MG63 (cell line): ENCODE measurements at places on chromosomes 13 and 19.

DNA sequence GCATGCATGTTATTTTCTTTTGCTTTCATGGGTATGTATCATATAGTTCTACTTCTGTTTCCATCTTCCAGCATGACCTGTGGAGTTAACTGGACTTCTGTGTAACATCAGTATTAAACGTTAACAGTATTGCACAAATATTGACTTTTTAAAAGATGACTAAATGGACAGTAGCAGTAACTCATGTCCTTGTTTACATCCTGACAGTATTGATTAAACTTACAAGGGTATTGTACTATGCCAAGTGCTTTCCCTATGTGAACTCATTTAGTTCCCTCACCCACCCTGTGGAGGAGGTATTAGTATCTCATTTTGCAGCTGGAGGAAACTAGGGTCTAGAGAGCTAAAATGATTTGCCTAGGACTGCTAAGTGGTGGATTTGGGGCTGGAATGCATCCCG is 128.7 kb upstream of the SLC10A2 start:
- no peak for DNase-seq

DNA sequence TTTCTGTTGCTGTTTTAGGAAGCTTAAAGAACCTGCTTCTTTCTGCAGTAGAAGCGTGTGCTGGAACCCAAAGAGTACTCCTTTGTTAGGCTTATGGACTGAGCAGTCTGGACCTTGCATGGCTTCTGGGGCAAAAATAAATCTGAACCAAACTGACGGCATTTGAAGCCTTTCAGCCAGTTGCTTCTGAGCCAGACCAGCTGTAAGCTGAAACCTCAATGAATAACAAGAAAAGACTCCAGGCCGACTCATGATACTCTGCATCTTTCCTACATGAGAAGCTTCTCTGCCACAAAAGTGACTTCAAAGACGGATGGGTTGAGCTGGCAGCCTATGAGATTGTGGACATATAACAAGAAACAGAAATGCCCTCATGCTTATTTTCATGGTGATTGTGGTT is 103.1 kb downstream of the TNFRSF19 start:
- DNase-seq, result peak; percentile 53

DNA sequence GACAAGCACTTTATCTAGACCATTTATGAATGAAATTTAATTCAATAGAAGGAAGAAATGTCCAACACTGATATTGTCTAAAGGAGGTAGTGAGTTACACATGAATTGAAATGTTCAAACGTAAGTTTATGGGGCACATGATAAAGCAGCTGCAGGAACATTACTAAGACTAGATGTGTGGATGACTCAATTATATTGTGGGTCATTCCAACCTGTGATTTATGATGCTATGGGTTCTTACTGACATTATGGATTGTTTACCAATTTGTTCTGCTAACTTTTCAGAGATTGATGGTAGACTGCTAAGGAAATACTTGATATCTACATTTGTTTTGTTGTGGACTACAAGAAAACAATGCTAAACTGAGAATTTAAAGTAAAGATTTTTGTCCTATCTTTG is 56.1 kb upstream of the ATXN8OS start:
- DNase-seq, result no peak

DNA sequence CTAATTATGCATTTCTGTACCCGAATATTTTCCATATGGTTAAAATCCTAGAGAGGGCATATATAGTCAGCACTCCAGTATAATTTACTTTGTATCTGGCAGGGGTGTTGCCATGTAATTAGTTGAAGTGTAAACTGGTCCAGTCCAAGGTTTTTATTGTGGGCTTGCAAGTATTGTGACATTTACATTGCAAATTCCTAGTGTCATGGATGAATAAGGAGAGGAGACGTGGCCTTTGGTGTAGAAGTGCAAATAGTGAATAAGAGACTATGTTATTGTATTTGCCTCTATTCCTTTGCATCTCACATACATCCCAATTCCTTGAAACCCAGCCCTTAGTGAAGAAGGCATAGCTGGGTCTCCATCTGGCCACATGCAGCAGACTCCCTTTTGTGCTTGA is 330.6 kb downstream of the ATP8A2 start:
- no peak for DNase-seq

DNA sequence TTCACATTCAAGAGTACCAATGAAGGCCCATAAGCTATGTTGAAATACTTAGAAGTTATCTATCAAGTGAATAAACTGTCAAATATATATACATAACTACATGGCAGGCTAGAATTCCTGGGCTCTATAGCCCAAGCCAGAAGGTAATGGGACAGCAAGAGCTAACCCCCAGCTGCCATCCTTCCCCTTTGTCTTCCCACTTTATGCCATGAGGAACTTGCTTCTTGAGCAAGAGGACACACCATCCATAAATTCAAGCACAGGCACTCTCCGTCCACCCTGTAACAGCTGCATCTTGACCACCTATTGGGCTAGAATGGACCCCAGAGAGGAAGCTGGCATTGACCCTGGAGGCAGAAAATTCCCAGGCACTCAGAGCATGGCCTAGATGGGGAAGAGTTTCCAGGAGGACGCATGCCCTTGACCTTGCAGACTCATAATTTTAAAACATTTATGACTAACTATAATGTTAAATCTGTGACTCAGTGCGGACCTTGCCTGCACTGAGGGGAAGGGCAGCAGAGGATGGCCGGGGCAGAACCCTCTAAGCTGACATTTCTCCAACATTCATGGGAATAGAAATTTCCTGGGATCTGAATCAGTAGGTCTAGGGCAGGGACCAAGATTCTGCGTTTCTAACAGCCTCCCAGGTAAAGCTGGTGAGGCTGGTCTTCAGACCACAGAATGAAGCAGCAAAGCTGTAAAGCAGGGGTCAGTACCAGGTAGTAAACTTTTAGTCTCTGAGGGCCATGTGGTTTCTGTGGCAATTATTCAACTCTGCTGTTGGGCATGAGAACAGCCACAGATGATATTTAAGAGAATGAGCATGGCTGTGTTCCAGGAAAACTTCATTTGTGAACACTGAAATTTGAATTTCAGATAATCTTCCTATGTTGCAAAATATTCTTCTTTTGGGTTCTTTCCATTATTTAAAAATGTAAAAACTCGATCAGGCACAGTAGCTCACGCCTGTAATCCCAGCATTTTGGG is 71.4 kb upstream of the CLDN10 start:
- peak; percentile 48 for DNase-seq

DNA sequence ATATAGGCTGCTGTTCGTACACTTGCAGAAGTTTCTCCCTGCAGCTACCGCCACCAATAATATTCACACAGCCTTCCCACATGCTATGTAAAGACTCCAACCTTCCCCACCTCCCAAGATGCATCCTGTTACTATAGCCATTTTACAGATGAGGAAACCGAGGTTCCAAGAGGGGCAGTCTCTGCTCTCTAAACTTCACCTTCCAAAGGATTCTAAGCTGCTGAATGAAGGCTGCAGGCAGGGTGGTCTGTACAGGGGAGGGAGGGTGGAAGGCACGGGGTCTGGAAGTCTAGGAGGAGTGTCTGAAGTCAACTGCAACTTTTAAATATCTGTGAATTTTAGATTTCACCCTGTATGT is 1.9 kb upstream of the NFIC start:
- no peak for DNase-seq

DNA sequence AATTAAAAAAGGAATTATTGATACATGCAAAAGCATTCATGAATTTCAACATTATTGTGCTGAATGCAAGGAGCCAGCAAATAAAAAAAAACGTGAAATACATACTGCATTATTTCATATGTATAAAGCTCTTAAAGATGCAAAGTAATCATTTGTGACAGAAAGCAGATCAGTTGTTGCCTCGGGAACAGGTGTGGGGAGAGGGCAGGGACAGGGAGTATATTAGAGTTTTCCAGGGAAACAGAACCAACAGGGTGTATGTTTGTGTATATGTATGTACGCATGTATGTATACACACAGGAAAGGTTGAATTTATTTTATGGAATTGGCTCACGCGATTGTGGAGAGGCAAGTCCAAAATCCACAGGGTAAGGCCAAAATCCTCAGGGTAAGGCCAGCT is 502.9 kb upstream of the ARGLU1 start:
- no peak for DNase-seq
